ENCODE measurements at places on chromosomes 16 and 17.

- no peak for DNase-seq
Observed at GRCh38 chr16:60170196-60170595, 1436.1 kb upstream of the GOT2 start.

- DNase-seq, result no peak
Observed at GRCh38 chr16:9644258-9644657, 538.0 kb downstream of the GRIN2A start.

GRCh38 chr17:48394821-48395220, 35.2 kb downstream of the SKAP1 start:
- DNase-seq, result no peak

GRCh38 chr16:61596655-61597054, 439.6 kb downstream of the CDH8 start:
- no peak for DNase-seq

DNA sequence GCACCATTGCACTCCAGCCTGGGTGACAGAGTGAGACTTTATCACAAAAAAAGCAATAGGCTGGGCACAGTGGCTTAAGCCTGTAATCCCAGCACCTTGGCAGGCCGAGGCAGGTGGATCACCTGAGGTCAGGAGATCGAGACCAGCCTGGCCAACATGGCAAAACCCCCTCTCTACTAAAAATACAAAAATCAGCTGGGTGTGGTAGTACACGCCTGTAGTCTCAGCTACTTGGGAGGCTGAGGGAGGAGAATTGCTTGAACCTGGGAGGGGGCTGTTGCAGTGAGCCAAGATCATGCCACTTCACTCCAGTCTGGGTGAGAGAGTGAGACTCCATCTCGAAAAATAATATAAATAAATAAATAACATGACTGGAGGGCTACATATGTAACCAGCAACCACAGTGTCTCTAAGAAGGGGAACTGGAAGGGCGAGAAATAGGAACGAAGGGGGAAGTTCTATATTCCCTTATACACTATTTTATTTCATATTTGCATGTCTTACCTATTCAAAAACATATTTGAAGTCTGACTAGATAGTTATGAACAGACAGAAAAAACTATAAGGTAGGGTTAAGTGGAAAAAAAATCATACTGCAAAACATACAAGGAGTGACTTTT, 25.9 kb downstream of the MYH11 start:
- DNase-seq, result no peak

GRCh38 chr17:66959641-66960375, 4.7 kb upstream of the CACNG4 start:
- no peak for DNase-seq

Measured in NCI-H2081 (cell line).